CD14-positive monocyte (primary cell): ENCODE measurements at places on chromosomes 2 and 18. TPM values are rescaled to one million over a fixed set of nuclear protein-coding genes. Genes with fewer than 3 reads are reported as not detected.

MAL gene
- 0.48 TPM for polyA plus RNA-seq

GAD1 gene
- 0.08 TPM in 1 of 2 replicates, not detected in the other for polyA plus RNA-seq

UGT1A4 gene
- not detected for polyA plus RNA-seq

CELF4 gene
- polyA plus RNA-seq = not detected

SERPINB2 gene
- 10.6 and 60.9 TPM in 2 replicates for polyA plus RNA-seq
